GM23338 (cell line): ENCODE measurements at places on chromosomes 12 and 14. TPM values are rescaled to one million over a fixed set of nuclear protein-coding genes. Genes with fewer than 3 reads are reported as not detected.
A peak's percentile ranks its signal among the peaks of the same experiment; 100 is the strongest.

DNA sequence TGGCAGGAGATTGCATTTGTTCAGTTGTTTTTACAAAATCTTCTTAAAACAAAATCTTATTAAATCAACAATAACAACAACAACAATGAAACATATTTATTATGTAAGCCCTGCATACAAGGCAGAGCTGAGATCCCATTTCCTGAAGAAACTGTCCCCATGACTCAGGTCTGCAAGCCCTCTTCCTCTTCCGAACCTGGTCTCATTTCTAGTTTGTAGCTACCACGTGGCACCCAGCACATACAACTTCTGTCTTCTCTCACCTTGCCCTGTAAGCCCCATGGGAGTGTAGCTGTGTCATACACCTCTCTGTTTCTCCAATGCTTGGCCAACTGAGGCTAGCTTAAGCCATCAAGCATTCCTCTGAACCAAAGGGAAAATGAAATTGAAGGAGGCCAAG is 106.4 kb downstream of the SLC8A3 start:
- no peak for DNase-seq

DNA sequence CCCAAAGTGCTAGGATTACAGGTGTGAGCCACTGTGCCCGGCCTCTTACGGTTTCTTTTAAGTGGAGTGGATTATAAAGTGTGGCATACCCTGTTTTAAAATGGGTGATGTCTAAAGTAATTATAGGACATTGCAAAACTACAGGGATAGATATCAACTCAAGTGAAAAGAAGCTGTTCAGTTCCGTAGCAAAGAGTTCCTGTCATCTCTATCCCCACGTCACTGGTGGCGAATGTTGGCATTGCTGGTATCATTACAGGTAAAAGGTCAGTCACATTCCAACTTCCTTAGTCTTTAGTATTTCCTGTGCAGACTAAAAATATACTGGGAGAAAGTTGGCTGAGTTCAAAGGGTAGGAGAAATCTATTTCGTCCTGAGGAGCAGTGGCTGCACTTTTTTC is 95.6 kb upstream of the SLC38A2 start:
- DNase-seq, result no peak

- DNase-seq, result no peak
Measured at GRCh38 chr12:49545815-49546214, 7.0 kb downstream of the KCNH3 start.

SPX gene
- total RNA-seq, result 0.16 and 1.3 TPM in 2 replicates

DNA sequence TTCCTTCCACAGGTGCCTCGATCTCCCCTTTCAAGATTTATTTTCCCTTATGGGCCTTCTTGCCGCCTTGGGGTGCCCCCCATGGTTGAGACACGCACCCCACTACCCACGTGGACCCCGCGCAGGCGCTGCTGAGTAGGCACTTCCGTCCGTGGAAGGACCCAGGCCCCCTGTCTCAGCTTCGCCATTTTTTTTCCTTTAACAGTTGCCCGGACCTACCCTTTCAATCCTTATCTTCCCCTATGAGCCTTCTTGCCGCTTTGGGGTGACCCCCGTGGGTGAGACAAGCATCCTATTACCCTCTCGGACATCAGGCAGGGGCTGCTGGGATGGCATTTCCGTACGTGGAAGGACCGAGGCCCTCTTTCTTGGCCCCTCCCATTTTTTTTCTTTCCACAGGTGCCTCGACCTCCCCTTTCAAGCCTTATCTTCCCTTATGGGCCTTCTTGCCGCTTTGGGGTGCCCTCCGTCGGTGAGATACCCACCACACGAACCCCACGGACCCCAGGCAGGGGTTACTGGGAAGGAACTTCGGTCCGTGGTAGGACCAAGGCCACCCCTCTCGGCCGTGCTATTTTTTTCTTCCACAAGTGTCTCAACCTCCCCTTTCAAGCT is 268.2 kb downstream of the ALG10 start:
- DNase-seq, result no peak

- DNase-seq, result no peak
Measured at GRCh38 chr12:51020448-51021182, 5.6 kb downstream of the SLC11A2 start.

DNA sequence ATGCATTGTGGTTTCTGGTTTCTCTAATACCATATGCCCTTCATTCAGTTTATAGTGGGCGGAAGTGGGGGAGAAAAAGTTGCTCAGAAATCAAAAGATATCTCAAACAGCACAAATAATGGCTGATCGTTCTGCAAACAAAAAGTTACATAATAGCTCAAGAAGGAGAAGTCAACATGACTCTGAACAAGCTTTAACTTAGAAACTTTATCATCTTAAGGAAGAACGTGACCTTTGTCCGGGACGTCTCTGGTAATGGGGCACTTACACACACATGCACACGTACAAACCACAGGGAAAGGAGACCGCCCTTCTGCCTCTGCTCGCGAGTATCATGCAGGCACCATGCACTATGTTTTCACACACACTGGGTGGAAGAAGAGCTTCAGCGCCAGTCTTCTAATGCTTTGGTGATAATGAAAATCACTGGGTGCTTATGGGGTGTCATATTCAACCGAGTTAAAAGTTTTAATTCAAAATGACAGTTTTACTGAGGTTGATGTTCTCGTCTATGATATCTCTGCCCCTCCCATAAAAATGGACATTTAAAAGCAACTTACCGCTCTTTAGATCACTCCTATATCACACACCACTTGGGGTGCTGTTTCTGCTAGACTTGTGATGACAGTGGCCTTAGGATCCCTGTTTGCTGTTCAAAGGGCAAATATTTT is 4.7 kb downstream of the FOS start:
- DNase-seq, result peak; percentile 51

ANAPC5 gene
- 114 and 125 TPM in 2 replicates for total RNA-seq

OTX2 gene
- total RNA-seq, result 21.2 and 23.9 TPM in 2 replicates

DNA sequence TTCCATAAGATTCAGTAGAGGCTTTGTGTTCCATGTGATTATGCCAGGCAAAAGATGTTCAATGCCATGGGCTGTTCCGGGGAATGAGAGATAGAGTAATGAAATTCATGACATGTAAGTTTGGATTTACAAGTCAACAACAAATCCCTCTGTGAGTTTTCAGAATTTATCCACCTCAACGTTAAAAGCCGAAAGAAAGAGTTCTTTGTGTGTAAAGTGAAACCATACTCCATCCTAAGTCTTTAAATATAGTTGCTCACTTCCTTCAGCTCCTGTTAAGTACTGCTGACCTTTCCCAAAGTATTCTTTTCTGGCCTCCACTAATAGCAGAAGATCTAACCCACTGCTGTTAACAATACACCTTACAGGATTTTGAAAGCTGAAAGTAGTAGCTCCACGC is 190.0 kb downstream of the TMX1 start:
- no peak for DNase-seq

DNA sequence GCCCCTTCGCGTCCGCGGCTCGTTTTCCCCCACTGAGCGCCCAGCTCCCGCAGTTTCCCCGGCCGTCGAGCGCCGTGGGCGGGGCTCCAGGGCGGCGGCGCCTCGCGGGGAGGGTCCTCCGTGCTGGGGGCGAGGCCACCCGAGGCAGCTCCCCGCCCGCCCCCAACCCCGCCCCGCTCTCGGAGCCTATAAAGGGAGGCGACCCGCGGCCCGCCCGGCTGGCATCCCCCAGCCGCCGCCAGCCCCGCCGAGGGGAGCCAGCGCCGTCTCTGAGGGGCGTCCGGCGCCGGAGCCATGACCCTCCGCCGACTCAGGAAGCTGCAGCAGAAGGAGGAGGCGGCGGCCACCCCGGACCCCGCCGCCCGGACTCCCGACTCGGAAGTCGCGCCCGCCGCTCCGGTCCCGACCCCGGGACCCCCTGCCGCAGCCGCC is at the start of gene TAMALIN:
TAMALIN (plus strand) TSS at position 221 of the 432 bp plus-strand sequence; CDS start at position 295, 74 bp downstream.
- DNase-seq, result peak; percentile 53

ARID4A gene
- 9.1 and 14.1 TPM in 2 replicates for total RNA-seq

CLEC2B gene
- total RNA-seq, result not detected in 2 replicates

GRCh38 chr12:53230108-53230845 is 1.7 kb downstream of the RARG start:
- DNase-seq, result no peak

CBLN3 gene
- total RNA-seq, result 0.07 TPM in 1 of 2 replicates, not detected in the other

RNASE3 gene
- total RNA-seq, result not detected in 2 replicates

PTPRR gene
- 0.76 and 1.6 TPM in 2 replicates for total RNA-seq

GRCh38 chr14:84436528-84436927 is 1093.4 kb upstream of the FLRT2 start:
- DNase-seq, result no peak

DNA sequence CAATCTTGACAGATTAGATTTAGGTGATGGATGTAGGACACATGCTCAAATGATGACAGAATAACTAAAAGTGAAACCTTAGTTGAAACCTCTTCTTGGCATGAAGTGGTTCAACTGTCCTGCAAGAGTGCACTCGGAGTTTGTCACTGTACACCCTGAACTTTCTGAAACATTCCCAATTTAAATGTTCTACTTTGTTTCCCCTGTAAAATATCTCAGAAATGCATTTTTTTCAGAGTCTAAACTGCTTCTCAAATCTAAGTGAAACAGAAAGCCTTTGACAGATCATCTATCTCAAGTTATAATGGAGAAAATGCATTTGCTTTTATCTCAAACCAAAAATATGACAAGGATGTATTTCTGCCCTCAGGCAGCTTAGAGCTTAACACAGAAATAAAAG is 66.0 kb downstream of the BHLHE41 start:
- no peak for DNase-seq

SLC6A12 gene
- 0.56 and 2.1 TPM in 2 replicates for total RNA-seq

GRCh38 chr14:92635896-92636295 is 112.5 kb downstream of the LGMN start:
- DNase-seq, result no peak

FIGNL2 gene
- total RNA-seq, result 4.1 and 5.2 TPM in 2 replicates

DNA sequence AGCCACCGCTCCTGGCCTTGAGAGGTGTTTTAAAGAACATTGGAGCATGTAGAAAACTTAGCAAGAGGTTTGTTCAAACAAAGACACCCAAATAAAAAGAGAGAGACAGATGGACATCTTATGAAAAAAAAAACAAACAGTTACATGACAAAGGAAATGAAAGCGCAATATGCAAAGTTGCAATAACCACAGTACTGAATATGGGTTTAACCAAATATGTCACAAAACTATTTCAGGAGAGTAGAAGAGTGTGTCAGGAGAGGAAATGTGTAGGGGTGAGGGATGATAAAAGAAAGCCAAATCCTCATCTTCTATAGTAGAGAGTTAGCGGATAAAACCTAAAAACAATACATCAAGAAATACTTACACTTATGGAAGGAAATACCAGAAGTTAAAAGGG is 98.4 kb downstream of the GTF2A1 start:
- no peak for DNase-seq

GRCh38 chr12:9363145-9363544 is 154.9 kb upstream of the PZP start:
- no peak for DNase-seq

GRCh38 chr12:96211988-96212387 is 17.8 kb downstream of the ELK3 start:
- no peak for DNase-seq

- DNase-seq, result no peak
Measured at GRCh38 chr12:123656392-123656791, 14.5 kb upstream of the TCTN2 start.

GRCh38 chr14:24196071-24197055 is 1.1 kb upstream of the TM9SF1 start:
- DNase-seq, result peak; percentile 57

- DNase-seq, result no peak
Measured at GRCh38 chr14:38745861-38746260, 357.2 kb downstream of the SEC23A start.

DNA sequence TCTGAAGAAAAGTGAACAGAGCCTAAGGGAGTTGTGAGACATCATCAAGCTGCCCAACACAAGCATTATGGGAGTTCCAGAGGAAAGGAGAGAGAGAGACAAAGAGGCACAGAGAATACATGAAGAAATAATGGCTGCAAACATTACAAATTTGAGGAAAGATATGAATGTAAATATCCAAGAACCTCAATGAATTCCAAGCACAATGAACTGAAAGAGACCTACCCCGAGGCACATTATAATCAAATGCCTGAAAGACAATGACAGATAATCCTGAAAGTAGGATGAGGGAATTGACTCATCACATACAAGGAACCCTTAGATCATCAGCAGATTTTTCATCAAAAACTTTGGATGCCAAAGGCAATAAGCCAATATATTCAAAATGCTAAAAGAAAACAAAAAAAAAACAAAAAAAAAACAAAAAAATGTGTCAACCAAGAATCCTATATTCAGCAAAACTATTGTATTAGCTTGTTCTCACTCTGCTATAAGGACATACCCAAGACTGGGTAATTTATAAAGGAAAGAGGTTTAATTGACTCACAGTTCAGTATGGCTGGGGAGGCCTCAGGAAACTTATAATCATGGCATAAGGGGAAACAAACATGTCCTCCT is 37.8 kb downstream of the BCL2L14 start:
- DNase-seq, result no peak

MAP3K9 gene
- total RNA-seq, result 30.8 and 37.5 TPM in 2 replicates

STAB2 gene
- 0.14 TPM in 1 of 2 replicates, not detected in the other for total RNA-seq

DNA sequence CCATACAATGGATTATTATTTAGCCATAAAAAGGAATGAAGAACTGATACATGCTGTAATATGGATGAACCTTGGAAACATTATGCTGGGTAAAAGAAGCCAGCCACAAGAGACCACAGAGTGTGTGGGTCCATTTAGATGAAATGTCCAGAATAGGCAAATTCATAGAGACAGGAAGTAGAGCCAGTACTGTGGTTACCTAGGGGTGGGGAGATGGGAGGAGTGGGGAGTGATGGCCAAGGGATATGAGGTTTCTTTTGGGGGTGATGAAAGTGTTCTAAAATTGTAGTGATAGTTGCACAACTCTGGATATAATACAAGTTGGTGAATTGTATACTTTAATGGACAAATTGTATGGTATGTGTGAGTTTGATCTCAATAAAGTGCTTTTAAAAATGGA is 18.6 kb downstream of the JDP2 start:
- DNase-seq, result no peak

GRCh38 chr12:112447106-112447505 is 28.4 kb downstream of the PTPN11 start:
- no peak for DNase-seq

DNA sequence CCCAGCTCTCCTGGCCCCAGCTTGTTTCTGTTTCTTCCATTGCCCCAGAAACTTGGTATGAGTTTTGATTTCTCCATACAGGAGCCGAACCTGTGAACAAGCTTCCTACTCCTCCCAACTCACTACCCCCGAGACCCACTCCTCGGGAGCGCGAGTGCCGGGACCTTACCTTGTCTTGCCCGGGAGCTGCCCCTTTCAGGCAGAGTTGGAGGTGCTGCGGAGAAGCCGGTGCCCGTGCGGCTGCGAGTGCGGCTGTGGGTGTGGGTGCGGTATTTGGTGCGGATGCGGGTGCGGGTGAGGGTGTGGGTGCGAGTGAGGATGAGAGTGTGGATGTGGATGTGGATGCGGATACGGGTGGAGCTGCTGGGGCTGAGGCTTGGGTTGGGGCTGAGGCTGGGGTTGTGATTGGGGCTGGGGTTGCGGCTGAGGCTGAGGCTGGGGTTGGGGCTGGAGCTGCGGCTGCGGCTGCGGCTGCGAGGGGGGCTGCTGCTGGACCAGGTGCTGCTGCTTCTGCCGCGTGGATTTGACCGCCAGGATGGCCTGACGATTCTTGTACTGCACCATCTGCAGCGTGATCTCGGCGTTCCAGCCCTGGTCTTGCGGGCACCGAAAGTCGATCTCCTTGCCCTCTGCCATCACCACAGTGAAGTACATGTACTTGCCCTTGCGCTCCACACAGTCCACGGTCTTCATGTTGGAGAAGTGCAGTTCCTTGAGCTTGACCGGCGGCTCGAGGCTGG is 1.1 kb downstream of the PHLDA1 start:
- peak; percentile 46 for DNase-seq

TESPA1 gene
- not detected in 2 replicates for total RNA-seq

GRCh38 chr12:68794653-68795251 is 13.2 kb upstream of the MDM2 start:
- DNase-seq, result no peak

- DNase-seq, result no peak
Measured at GRCh38 chr12:118649765-118650585, 273.6 kb downstream of the SUDS3 start.

- peak; percentile 61 for DNase-seq
Measured at GRCh38 chr12:1606021-1606622, 11.7 kb upstream of the FBXL14 start.
